ENCODE measurements at places on chromosomes 1 and 21.

DNA sequence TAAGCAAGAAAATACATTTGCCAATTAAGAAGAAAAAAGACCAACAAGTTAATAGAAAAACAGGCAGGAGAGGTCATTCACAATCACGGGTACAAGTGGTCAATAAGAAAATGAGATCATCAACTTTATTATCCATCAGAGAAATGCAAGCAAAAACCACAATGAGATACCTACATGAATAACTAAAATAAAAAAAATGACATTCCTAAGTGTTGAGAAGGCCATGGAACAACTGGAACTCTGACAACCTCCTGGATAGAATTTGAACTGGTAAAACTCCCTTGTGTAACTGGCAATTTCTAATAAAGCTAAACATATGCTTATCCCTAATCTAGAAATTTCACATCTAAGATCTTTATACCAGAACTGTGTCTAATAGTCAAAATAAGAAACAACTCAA, 135.4 kb upstream of the BACE2 start:
- DNase-seq = no peak

DNA sequence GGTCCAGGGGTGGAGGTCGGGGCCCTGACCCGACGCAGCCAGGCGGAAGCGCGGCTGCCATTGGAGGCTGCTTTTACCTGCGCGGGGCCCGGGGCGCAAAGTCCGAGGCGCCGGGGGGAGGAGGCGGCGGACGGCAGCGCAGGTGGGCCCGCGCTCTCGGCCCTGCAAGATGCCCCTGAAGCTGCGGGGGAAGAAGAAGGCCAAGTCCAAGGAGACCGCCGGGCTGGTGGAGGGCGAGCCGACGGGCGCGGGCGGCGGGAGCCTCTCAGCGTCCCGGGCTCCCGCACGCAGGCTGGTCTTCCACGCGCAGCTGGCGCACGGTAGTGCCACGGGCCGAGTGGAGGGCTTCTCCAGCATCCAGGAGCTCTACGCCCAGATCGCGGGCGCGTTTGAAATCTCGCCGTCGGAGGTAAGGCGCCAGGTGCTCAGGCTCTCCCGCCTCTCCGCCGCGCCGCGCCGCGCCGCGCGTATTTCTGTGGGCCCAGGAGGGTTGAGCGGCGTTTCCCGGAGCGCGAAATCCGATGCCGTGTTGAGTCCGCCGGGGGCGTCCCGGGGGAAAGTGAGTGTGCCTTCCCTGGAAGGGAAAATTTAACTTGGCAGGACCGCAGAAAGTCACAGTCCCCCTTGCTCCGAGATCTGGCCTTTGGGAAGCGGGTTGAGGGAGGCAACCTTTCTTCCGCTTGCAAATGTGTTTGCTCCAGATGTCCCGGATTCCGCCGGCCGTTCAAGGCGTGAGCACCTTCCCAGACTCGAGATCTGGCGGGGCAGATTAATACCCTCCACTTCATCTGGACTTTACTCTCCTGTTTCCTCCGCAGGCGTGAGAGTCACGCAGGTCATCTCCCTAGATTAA, at the start of gene GIPC2:
Gene GIPC2, plus strand, starts transcription at position 41 of the 853 bp plus-strand sequence. Its CDS starts 129 bp downstream, at position 170.
- no peak for DNase-seq

- no peak for DNase-seq
These were observed 38.6 kb downstream of the LHX9 start for GRCh38 chr1:197955486-197956394.

DNA sequence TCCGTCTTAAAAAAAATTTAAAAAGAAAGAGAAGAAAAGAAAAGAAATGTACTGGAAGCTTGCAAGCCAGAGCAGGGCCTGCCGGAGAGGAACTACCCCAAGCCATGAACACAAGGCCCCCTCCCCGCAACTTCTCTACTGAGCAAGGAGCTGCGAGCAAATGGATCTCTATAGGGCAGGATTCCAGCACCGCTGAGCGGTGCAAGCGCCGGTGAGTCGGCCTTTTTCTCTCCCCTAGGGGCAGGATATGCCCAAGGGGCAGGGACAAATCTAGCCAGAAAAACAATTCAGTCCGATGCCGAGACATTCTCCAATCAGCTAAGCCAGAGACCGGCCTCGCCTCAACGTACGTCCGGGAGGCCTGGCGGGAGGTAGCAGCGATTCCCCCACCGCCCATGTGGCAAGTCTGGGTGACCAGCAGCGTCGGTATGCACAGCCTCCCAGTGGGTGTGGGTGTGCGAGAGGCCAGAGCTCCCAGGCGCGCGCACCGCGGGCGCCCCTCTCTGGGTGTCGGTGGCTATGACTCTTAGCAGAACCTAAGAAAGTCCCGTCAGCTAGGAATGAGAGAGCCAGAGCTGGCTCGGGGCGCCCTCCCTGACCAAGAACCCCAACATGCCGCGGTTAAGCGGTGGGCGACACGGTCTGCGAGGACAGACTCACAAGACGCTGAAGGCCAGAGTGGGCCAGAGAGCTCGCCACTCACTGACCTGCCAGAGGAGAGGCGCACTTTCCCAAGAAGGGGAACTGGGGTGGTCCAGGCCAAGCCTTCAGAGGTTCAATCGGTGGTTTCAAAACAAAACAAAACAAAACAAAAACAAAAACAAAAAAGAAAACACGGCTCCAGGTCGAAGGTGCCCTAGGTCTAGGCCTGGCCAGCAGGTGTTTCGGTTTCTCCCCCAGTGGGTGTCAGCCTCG, 1.9 kb downstream of the CSMD2 start:
- DNase-seq = no peak

- no peak for DNase-seq
These were observed 12.1 kb downstream of the FOXD2 start for GRCh38 chr1:47449822-47450552.

- DNase-seq = no peak
These were observed 12.2 kb downstream of the SH3BP5L start for GRCh38 chr1:248813546-248813945.

- DNase-seq = no peak
These were observed 11.2 kb downstream of the RRP1 start for GRCh38 chr21:43800566-43800965.

DNA sequence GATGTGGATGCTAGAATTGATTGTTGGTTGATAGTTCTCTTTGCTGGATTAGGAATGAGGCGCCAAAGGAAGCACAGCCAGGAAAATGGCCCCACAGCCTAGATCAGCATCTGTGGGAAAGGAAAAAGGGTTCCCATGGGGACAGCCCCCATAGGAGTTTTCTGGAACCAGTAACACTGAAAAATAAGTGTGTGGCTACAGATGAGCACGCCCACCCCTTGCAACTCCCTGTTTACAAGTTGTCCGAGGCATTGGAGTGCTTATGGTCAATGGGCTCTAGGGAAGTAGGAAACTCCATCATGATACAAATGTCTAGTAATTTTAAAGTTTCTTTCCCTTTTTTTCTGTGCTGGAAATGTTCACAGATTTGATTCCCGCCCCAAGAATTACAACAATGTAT, 23.8 kb upstream of the UBE2U start:
- no peak for DNase-seq

DNA sequence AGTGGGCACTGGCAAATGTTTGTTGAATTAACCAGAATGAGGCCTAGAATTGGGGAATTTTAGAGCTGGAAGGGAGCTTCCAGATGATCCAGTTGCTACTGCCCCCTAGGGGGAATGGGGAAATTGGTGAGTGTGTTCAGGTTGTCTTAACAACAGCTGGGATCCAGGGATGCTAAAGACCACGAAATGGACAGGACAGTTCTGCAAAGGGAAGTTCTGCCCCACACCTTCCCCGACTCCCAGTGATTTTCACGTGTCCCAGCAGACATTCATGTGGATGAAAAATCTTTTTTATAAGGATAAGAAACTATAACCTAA, 33.9 kb downstream of the TRIM62 start:
- DNase-seq = no peak
